Muscle of arm (tissue), 14 donors: ENCODE measurements at places on chromosomes 7 and 10.
A peak's percentile ranks its signal among the peaks of the same experiment; 100 is the strongest.

DNA sequence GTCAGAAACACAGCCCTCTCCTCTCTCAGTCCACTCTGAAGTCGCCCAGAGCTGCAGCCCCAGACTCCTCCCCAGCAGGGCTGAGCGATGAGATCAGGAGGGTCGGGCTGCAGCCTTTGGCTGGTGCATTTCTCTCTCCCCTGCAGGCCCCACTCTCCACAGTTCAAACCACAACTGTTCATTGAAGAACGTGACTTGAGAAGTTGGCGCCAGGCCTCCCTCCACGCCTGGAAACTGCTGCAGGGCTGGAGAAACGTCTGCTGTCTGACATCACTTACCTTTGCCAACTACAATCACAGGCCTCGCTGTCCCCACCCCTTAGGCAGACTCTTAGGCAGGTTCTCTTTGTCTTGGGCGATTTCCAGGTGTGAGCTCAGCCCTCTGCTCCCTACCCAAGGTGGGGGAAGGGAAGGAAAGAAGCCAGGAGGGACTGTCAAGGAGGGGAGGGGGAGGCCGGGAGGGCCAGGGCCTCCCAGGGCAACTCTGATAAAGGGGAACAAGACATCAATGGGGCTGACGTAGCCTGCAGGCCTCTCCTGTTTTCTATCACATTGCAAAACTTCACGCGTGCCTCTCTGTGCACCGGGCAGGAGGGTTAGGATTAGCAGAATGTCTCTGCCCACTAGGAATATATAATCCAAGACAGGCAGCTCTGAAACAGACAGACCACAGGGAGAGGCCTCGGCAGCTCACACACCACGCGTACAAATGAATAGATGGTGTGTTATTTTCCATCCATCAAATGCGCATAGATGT is 32.7 kb downstream of the CALML5 start:
- peak; percentile 83 for DNase-seq

GRCh38 chr7:26061678-26062603 is 90.1 kb upstream of the NFE2L3 start:
- DNase-seq: peak; percentile 41

- DNase-seq: no peak
Observed at GRCh38 chr7:135204876-135205275, 6.5 kb downstream of the WDR91 start.

- DNase-seq: no peak
Observed at GRCh38 chr7:64045301-64046040, at the start of gene ZNF727. Gene ZNF727, plus strand, starts transcription at chr7:64045434. Its CDS starts 188 bp downstream, at chr7:64045622.

DNA sequence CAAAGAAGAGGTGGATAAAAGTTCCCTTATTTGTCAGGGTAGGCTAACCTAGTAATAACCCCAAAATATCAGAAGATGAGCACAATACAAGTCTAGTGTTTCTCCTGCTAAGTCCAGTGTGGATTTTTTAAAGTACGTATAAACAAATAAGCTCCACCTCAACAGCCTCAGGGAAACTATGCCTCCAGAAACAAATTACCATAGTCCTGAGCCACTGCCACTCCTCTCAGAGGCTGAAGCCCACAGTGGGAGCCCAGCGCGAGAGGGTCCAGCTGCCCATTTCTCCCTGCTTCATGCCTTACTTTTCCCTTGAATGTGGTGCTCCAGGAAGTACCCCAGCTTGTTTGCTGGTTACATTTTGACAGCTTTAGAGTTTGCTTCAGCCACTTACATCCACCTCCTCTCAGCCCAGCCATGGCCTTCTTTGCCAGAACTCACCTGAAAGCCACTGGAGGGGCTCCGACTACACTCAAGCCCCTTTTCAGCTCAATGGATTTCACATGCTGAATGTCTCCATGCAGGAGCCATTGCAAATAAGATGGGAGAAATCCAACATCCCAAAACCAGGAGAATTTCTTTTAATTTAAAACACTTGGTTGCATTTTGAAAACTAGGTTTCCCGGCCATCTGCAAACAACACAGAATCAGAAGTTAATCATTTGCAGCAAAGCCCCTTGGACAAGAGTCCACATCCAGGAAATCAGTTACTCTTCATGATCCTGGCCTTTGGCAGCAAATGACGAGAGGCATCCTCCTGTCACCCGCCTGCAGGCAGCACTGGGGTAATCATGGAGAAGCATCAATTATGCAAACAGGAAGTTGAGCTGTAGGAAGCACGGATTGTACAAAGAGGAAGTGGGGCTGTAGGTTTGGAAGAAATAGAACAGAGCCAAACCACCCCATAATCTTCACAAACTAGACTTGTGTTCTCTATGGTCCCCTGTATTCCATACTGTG is 138.1 kb downstream of the HERPUD2 start:
- DNase-seq: no peak

- DNase-seq: no peak
Observed at GRCh38 chr10:31083765-31084184, 52.1 kb upstream of the ZNF438 start.

DNA sequence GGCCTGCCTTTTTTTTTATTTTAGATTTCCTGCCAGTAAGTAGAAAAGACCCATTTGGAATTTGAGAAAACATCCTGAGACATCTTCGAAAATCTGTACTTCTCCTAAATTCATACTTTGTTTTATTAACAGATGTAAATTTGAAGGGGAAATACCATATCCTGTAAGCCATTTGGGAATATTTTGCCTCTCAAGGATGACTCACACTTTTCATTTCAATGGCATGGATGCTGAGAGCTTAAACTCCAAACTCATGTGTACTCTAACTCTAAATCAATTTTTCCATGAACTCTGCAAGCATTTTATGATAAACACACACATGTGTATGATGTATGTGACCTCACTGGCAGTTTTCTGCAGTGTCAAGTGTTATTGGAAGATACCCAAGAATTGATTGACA is 89.0 kb downstream of the SEMA3A start:
- peak; percentile 66 for DNase-seq

DNA sequence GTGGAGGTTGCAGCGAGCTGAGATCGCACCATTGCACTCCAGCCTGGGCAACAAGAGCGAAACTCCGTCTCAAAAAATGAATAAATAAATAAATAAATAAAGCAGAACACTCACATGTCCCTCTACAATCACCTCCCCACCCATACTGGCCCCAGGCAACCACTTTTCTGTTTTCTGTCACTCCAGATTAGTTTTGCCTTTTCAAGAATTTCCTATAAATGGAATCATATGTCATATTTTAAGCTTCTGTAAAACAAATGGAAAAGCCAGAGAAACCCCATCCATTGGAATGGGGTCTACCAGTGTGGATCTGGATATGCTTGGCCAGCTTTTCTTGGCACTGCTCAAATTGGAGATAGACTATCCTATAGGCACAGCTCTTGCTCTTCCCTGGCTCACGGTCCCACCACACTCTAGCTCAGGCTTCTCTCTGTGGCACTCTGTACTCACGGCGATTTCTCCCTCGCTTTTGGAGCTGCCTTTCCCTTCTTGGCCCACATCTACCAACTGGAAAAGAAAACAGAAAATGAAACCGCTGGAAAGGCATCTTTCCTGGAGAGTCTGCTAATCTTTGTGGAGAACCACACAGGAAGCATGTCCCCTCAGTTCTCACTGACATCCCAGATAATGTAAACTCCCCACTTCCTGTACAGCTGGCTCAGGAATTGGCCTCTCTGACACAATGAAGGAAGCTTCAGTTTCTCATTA is 210.1 kb downstream of the JCAD start:
- DNase-seq: peak; percentile 57

DNA sequence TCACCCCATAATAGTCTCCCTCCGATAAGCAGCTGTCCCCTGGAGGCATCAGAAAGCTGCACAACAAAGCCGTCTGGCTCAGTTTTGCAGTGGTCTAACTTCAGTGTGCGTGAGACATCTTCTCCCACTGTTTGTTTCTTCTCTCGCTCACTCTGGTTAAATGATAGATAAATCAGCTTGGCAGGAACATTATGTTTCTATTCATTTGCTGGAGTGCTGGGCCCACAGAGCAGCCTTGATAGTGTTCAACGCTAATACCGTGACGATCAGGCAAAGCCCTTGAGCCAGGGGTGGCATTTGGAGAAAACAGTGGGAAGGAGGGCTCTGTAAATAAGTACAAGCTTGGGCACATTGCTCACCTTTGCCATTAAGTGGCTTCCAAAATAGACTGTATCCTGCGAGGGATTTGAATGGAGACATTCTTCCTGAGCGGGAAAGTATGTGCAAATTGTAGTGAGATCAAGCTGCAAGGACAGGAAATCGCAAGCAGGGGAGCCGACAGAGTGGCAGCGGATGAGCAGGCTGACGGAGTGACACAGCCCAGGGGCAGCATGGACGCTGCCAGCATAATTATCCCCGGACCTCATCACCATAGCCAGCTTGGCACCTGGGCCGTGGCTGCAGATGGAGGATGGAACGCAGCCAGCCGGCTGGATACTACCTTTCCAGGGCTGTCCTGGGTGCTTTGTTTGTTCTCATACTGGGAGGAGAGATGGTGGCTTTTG is 256.8 kb upstream of the FZD8 start:
- DNase-seq: no peak

GRCh38 chr10:100371482-100372027 is 24.5 kb downstream of the SCD start:
- DNase-seq: no peak

GRCh38 chr10:72764151-72764550 is 72.2 kb downstream of the MCU start:
- DNase-seq: no peak

DNA sequence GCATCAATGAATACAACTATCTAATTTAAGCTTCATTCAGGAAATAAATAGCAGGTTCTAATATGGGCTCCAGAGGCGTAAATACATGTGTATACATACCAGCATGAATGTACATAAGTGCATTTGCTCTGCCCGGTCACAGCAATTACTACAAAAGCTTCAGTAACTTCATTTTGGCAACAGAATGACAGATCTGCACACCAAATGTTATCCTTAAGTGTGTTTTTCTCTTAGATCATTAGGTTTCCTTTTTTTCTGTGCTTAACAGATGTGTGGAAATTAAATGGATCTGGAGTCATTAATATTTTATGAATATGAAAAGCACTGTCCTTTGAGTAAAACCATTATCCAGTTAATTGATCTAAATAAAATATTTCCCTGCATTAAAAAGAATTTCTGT is 159.0 kb upstream of the MEOX2 start:
- no peak for DNase-seq

DNA sequence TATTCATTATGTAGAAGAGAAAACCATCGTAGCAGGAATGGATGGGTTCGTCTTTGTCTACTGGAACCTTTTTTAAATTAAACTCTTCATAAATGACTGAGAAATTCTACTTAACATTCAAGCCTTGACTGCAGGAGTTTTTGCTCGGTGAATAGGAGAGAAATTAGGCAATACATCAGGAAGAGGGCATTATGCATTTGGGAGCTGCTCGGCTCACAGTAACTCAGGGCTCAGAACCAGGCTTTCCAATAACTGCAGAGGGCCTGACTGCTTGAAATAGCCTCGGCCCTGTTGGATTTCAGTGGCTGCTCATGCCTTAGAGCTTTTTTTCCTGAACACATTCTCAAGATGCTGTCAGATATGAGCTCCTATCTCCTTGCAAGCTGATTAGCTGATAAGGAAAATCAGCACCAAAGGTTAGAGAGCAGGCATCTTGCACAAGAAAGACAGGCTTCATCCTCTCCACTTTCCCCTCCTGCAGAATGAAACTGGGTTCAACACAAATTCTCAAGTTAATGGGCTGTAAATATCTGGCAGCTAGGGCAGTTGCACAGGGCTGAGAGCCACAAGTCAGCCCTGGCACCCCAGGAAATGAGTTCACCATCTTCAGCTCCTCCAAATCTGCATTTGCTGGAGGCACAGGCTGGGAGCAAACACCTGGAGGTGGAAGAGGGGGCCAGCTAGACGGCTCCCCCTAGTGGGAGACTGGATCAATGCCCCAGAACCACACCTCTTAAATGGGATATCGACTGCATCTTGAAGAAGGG is 24.3 kb downstream of the TECTB start:
- DNase-seq: no peak

DNA sequence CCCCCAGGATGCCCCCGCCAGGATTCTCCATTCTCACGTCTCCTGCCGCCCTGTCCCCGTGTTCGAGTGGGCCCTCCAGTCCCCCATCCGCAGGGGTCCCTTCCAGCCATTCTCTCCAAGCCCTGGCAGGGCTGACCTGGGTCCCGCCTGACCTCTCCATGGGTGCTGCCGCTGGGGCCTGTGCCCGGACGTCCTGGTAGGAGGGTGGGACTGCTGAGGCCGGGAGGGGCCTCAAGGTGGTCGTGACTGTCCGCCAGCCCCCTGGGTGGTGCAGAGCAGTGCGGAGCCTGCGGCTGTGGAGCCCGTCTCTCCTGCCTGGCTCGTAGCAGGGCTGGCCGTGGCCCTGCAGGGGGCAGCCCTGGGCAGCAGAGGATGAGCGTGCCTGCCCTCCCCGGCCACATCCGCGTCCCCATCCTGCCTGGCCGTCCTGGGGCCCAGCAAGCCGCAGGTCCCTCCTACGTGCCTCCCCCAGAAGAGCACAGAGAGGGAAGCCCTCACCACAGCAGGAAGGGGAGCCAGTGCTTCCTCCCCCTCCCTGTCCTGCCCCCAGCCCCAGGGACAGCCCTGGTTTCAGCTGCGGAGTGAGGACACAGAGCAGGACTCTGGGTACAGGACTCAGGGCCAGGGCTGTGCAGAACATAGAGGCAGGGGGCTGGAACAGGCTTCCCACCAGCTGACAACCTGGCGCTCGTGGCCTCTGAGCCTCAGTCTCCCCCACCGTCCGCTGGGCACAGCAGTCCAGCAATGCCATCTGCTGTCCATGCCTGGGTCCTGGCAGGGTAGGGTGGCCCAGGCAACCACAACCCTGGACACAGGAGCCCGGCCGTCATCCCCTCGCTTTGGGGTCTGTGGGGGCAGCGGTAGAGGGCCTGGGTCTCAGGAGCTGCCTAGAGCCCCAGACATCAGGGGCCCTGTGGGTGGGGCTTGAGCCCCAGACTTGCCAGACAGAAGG is 1.5 kb upstream of the GRIFIN start:
- DNase-seq: no peak

GRCh38 chr10:103523683-103524082 is 30.2 kb downstream of the NEURL1 start:
- no peak for DNase-seq

GRCh38 chr7:152568972-152569371 is 107.0 kb downstream of the XRCC2 start:
- DNase-seq: no peak

GRCh38 chr10:124158592-124158991 is 65.2 kb upstream of the CHST15 start:
- DNase-seq: no peak

GRCh38 chr10:22047812-22048211 is 44.3 kb upstream of the DNAJC1 start:
- no peak for DNase-seq

- DNase-seq: no peak
Observed at GRCh38 chr7:46752881-46753366, 829.0 kb downstream of the TNS3 start.

- no peak for DNase-seq
Observed at GRCh38 chr7:134669845-134670373, 23.3 kb downstream of the BPGM start.

- no peak for DNase-seq
Observed at GRCh38 chr7:55303220-55303619, 61.9 kb upstream of the LANCL2 start.

- DNase-seq: peak; percentile 6
Observed at GRCh38 chr10:18313140-18313530, 172.9 kb downstream of the CACNB2 start.

GRCh38 chr10:12777840-12778585 is 223.5 kb downstream of the CCDC3 start:
- no peak for DNase-seq

- DNase-seq: peak; percentile 13
Observed at GRCh38 chr10:61830072-61830845, 71.2 kb upstream of the ARID5B start.

- no peak for DNase-seq
Observed at GRCh38 chr10:96588616-96589419, 2.0 kb upstream of the TM9SF3 start.

GRCh38 chr7:33109758-33110238 is 594 bp upstream of the RP9 start:
- DNase-seq: no peak
